ENCODE measurements at places on chromosomes 2 and 18.

- no peak for DNase-seq
Measured at GRCh38 chr18:44870631-44871502, 190.2 kb downstream of the SETBP1 start.

DNA sequence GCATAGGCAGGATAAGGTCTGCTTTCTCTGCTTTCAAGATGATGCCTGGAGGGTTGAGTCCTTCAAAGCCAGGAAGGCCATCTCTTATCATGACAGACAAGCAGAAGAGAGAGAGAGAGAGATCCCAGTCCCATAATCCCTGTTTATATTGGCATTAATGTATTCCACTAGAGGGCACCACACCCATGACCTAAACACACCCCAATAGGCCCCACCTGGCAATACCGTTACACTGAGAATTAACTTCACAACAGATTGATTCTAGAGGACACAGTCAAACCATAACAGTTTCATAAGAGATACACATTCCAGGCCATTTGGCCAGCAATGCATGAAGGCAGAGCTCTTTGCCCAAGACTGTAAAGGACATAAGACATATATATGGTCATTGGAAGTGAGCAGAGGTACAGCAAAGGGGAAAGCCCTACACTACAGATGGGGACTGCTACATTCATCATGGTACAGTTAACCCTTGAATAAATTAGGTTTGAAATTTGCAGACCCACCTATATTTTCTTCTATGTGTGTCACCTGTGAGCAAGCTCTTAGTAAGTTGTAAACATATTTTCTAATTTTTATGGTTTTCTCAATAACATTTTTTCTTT lies 1516.1 kb downstream of the RPIA start:
- DNase-seq: no peak

DNA sequence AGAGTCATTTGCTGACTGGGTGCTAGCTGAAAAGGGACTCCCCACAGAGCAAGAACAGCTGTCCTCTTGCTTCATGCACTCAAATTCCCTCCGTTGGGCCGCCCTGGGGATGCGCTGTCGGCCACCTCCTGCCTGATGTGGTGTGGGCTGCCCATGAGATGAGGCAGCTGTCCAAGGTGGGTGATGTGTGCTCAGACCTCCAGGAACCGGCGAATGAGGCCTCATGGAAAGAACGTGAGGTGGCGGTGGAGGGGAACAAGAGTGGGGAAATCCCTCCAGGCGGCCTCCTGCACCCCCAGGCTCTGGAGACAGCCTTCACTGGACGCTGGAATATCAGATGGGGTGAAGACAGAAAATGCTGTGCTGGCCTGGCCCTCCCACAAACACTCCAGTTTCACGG lies 79.8 kb downstream of the LONRF2 start:
- no peak for DNase-seq

- DNase-seq: no peak
Measured at GRCh38 chr2:119408221-119408619, 23.4 kb upstream of the TMEM37 start.

DNA sequence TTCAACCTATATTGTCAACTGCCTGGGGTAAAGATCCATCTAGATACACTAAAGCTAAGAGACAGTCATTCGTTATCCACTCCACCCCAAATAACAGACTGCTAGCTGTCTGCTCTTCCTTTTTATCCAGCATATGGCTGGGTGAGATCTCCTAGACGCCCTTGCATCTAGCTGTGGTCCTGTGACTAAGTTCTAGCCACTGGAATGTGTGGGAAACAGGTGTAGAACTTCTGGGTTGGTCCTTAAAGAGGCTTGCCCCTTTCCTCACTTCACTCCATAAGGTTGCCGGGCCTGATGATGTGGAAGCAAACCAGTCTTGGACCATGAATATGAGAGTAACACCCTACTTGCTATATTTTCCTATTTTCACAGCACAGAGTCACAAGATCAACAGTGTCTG lies 3.2 kb downstream of the COA5 start:
- DNase-seq: no peak

DNA sequence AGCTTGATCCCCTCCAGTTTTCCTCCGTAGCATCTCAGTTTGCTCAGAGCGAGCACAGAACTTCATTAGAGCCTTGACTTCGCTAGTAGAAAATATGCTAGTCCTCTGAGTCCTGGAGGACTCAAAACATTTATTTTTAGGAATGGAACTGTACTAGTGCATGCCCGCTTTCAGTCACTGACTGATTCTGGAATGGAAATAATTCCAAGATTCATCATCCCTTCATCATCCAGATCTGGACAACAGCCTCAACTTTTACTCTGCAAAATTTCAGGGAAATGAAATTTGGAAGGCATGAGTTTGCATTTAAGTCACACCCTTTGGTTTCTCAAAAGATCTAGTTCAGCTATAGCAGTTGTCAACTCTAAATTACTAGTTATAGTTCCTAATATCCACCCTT lies 304.6 kb downstream of the XIRP2 start:
- no peak for DNase-seq

DNA sequence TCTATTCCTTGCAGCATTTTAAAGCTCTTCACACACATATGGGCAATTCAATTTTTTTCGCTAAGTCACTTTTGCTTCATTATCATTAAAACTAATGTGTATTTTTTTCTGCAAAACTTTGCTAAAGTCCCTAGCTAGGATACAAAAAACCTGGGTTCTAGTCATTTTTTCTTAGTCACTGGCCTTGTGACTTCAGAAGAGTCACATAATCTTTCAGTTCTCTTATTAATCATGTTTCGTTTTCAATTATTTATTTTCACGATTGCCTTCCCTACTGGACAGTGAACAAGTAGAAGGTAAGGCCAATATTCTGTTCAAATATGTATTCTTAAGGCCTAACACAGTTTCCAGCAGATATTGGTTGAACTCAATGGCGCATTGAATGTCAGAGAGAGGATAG lies 60.9 kb upstream of the CYRIA start:
- DNase-seq: no peak
